ENCODE measurements at places on chromosomes 5 and 9.

DNA sequence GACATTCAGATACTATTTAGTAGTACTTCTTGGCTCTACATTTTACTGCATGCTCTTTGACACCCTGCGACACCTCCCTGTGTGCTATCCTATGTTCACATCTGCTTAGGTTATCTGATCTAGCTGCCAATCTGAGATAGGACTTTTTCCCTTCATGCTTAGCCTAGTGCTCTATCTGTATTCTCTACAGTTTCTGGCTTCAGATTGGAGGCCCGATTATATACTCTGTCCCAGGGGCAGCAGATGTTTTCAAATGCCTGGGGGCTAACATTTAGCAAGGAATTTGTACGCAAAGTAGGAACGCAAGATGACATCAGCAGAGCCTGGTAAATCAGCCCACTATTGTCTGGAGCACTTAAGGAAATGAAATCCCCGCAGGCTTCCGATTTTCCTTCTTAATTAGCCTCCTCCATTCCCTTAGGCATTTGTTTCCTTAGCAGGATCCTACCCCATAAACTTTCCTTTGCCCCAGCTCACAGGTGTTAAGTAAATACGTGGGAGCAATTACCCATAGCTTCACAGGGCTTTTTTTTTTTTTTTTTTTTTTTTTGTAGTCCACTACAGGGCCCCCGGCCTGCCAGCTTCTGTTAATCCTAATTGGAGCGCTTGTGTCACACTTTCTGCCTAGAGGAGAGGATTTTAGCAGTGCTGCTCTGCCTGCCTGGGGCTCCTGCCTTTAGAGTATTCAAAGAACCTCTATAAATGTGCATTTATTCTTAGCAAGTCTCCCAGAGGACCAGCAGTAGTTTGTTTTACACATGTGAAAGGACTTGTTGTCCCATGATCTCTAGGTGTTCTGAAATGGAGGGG is 61.1 kb upstream of the LPAR1 start:
- DNase-seq, result no peak

GRCh38 chr9:111924281-111924680 is 27.7 kb downstream of the UGCG start:
- no peak for DNase-seq

GRCh38 chr5:54754420-54754819 is 231.0 kb downstream of the ESM1 start:
- DNase-seq, result no peak

GRCh38 chr9:130866474-130866965 is 30.1 kb downstream of the QRFP start:
- DNase-seq, result peak; percentile 34

DNA sequence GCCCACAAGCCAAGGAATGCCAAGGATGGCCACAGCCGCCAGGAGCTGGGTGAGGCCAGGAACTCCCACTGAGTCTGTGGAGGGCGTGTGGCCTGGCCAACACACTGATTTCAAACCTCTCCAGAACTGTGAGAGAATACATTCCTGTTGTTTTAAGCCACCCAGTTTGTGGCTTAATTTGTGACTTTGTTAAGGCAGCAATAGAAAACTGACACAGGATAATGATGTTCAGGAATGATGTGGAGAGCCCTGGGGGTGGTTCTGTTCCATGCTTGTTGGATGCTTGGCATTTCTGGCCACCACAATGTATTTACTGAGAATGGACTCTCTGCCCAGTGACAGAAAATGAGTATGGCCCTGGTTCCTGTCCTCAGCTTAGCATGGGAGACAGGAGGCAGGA is 82.8 kb downstream of the DAP start:
- no peak for DNase-seq

DNA sequence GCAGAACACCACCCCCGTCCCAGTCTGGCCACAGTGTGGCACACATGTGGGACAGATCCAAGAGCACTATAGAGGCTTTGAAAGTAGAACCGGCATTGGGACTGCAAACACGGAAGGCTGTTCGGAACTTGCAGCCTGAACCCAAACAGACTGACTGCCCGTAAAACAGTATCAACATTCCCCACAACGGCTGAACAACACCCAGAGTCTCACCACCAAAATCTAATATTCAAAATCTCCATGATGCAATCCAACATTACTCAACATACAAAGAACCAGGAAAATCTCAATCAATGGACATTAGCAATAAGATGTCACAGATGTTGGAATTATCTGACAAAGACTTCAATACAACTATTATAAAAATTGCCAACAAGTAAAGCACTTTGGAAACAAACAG is 82.3 kb downstream of the ROR2 start:
- DNase-seq, result no peak

DNA sequence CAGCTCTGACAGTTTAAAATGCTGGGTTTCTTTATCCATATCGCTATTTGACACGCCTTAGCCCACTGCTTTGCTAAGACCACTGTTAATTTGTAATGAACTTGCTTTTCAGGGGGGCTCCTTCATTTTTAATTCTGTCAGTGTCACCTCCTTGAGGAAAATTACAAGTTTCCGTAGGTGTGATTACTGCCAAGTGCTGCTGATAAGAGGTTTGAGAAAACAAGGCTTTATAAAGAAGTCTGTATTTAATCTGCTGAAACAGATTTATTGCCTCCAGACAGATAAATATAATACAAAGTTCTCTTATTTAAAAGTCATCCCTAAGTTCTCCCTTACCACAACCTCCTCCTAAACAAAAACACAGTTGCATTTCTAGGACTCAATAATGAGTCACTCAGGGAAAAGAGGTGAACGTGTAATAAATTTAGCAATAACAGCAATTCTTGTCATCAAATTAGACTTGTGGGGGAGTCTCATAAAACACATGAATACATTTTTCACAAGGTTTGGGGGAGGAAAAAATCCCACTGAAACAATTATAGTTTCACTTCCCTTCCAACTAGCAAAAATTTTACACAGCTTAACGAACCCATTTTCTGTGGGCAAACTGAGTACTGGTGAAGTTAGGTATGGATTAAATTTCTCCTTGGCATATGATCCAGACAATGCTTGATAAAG is 72.8 kb downstream of the MAPKAP1 start:
- peak; percentile 31 for DNase-seq

DNA sequence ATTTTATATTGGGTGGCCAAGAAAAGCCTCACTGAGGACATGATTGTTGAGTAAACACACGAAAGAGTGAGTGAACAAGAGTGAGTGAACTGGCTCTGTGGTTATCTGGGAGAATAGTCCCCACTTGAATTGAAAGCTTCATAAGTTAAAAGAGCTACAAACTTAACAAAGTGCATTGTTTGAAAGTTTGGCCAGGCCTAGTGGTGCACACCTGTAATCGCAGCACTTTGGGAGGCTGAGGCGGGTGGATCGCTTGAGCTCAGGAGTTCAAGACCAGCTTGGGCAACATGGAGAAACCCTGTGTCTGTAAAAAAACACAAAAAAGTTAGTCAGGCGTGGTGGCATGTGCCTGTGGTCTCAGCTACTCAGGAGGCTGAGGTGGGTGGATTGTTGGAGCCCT is 26.9 kb downstream of the SMC2 start:
- DNase-seq, result no peak

DNA sequence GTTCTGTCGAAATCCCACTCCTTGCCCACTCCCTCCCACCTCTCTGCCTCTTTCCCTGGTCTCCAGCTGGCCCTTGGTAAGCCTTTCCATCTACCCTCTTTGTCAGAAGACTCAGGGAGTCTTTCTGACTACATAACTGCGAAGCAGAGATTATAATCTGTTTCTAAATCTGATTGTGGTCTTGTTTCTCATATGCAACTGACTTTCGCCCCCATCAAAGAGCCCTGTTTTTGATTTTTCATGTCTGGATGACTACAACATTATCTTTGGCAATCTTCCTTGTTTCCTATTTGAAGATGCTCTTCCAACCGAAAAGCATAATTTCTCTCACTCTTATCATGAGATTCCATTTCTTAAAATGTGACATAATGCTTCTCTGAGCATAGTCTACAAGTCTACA is 218.2 kb upstream of the ADAMTSL1 start:
- no peak for DNase-seq

DNA sequence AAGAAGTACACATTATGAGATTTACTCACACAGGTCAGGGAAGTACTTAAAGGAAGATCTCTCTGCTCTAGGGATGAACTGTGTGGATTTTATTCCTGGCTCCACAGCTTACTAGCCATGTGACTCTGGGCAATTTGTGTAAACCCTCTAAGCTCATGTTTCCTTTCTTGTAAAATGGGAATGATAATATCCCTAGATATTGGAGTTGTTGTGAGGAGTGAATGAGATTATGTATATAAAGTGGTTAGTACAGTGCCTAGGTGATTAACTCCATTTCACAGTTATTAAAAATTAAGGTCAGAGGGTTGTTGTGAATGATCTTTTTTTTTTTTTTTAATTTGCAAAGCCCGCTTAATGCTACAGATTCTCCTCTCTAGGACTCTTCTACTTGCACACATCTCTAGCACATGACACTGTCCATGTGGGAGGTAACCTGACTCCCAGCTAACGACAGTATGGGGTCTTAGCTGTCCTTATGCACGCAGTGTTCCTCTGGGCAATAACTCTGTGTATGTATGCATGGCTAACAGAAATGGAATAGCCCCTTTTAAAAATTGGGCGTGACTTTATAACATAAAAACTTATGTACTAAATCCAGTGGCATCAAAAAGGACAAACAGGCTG is 23.9 kb upstream of the MYOT start:
- DNase-seq, result no peak

DNA sequence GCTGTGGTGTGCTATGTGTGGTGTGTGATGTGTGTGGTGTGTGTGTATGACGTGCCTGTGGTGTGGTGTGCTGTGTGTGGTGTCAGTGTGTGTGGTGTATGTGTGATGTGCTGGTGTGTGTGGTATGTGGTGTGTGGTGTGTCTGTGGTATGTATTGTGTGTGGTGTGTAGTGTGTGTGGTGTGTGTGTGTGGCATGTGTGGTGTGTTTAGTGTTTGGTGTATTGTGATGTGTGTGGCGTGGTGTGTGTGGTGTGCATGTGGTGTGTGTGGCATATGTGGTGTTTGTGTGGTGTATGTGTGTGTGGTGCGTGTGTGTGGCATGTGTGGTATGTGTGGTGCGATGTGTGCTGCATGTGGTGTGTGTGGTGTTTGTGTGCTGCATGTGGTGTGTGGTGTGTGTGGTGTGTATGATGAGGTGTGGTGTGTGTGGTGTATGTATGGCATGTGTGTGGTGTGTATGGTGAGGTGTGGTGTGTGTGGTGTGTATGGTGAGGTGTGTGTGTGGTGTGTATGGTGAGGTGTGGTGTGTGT is 18.3 kb upstream of the RNU6ATAC start:
- no peak for DNase-seq

DNA sequence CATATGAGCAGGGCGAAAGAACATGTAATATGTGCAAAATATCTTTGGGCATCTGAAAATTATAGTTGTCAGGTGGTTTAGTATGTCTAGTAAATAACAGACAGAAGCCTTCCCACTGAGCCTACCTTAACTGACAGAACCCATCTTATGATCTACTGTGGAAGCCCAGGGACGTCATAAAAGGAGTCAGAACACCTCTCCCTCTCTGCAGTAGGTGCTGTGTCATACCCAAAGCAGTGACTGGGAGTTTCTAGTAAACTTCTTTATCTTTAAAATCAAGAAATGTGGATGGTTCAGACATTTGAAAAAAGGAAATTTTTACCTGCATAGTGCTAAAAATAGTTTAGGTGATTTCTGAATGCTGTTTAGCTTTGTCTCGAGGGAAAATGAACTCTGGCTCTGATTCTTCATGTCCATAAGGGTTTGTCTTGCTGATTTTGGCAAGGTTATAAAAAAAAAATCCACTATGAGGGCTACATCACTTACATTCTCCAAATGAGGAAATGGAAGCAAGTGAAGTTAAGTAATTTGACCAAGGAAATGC is 104.0 kb downstream of the NUDT12 start:
- DNase-seq, result no peak

DNA sequence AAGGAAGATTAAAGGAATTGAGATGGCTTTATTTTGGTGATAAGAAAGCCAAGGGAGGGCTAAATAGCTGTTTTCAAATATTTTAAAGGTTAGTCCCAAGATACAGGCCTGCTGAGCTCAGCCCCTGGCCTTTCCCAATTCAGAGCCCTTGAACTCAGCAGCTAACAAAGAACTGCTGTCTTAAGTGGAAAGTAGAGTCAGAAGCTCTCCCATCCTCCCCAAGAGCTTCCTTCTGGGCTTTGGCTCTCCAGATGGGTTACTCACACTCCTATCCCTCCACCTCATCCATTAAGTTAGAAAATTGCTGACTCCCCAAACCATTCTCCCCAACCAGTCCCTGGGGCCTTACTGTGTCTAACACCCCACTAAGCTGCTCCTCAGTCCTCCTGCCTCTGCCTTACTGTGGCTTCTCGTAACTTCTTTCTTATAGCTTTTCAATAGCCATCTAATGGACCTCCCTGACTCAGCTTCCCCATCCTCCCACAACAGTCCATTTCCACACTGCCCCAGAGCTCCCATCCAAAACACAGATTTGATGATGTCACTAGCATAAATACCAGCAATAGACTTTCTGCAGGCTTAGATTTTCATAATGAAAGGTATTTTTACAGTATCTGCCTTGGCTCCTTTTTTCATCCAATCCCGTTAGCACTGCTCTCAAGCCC is 239.1 kb downstream of the ENC1 start:
- DNase-seq, result no peak

GRCh38 chr9:18705796-18706392 is 231.9 kb downstream of the ADAMTSL1 start:
- no peak for DNase-seq

Measured in naive B cell (primary cell).